A549 treated with Mapracorat at 1 μM for 4 hours (cell line): ENCODE measurements at places on chromosomes 12 and 14. TPM values are rescaled to one million over a fixed set of nuclear protein-coding genes. Genes with fewer than 3 reads are reported as not detected.

GPR162 gene
- 0.23 to 0.53 TPM (median 0.45 TPM) in 5 replicates for total RNA-seq

ESR2 gene
- 0.05 to 0.20 TPM (median 0.06 TPM) in 5 replicates for total RNA-seq

P2RX2 gene
- not detected in 5 replicates for total RNA-seq

ASCL1 gene
- total RNA-seq: 0.07 TPM in 1 of 5 replicates, not detected in the others

SMOC1 gene
- 14.9 to 22.8 TPM (median 17.4 TPM) in 5 replicates for total RNA-seq

FAM181A gene
- total RNA-seq: not detected in 5 replicates

CLEC14A gene
- not detected in 5 replicates for total RNA-seq

KRT6C gene
- total RNA-seq: not detected in 5 replicates

ERP27 gene
- not detected in 5 replicates for total RNA-seq

CTSG gene
- total RNA-seq: not detected in 5 replicates

MSRB3 gene
- 18.5 to 29.2 TPM (median 21.9 TPM) in 5 replicates for total RNA-seq

JDP2 gene
- total RNA-seq: 29.9 to 40.7 TPM (median 33.8 TPM) in 5 replicates

ARHGAP9 gene
- total RNA-seq: 0.19 to 0.83 TPM (median 0.35 TPM) in 5 replicates

ACOT6 gene
- total RNA-seq: not detected in 5 replicates

CIROP gene
- total RNA-seq: not detected in 5 replicates

PPP4R4 gene
- total RNA-seq: 0.21 to 0.60 TPM (median 0.42 TPM) in 5 replicates

RPGRIP1 gene
- 0.10 to 0.45 TPM (median 0.26 TPM) in 5 replicates for total RNA-seq

FAM90A1 gene
- 0.12 to 0.15 TPM (median 0.14 TPM) in 5 replicates for total RNA-seq

RNF212B gene
- not detected in 5 replicates for total RNA-seq

CLECL1 gene
- not detected in 5 replicates for total RNA-seq

C12orf54 gene
- total RNA-seq: not detected in 5 replicates

DBX2 gene
- not detected in 5 replicates for total RNA-seq

IL22 gene
- not detected in 5 replicates for total RNA-seq

RAD9B gene
- 0.13 to 0.55 TPM (median 0.22 TPM) in 5 replicates for total RNA-seq

AVPR1A gene
- 0.04 to 0.09 TPM in 2 of 5 replicates, not detected in the others for total RNA-seq

CACNA1C gene
- total RNA-seq: 0.03 to 0.09 TPM in 2 of 5 replicates, not detected in the others

RTL1 gene
- 0.15 to 0.33 TPM (median 0.24 TPM) in 5 replicates for total RNA-seq

SPX gene
- 2.8 to 4.0 TPM (median 3.3 TPM) in 5 replicates for total RNA-seq

SDS gene
- total RNA-seq: 0.29 to 2.7 TPM (median 1.8 TPM) in 5 replicates

PMCH gene
- not detected in 5 replicates for total RNA-seq

HOXC12 gene
- not detected in 5 replicates for total RNA-seq

PRPH gene
- 1.5 to 1.9 TPM (median 1.7 TPM) in 5 replicates for total RNA-seq

KRT72 gene
- total RNA-seq: not detected in 5 replicates

CEBPE gene
- total RNA-seq: not detected in 5 replicates

PUS7L gene
- 2.8 to 5.5 TPM (median 3.7 TPM) in 5 replicates for total RNA-seq

ADAM21 gene
- 0.06 TPM in 2 of 5 replicates, not detected in the others for total RNA-seq

NR1H4 gene
- total RNA-seq: 0.07 to 0.48 TPM (median 0.20 TPM) in 3 of 5 replicates, not detected in the others

TSHR gene
- not detected in 5 replicates for total RNA-seq

NFATC4 gene
- total RNA-seq: 0.16 to 0.42 TPM (median 0.18 TPM) in 5 replicates
